Hematopoietic multipotent progenitor cell treated with erythropoietin and hydrocortisone succinate and interleukin-3 and kit ligand, for 4 days (in vitro differentiated cells): ENCODE measurements at places on chromosomes 16 and 17.
A peak's percentile ranks its signal among the peaks of the same experiment; 100 is the strongest.

- DNase-seq = peak; percentile 24
These were observed 1.0 kb downstream of the CSNK2A2 start for GRCh38 chr16:58196898-58197313.

DNA sequence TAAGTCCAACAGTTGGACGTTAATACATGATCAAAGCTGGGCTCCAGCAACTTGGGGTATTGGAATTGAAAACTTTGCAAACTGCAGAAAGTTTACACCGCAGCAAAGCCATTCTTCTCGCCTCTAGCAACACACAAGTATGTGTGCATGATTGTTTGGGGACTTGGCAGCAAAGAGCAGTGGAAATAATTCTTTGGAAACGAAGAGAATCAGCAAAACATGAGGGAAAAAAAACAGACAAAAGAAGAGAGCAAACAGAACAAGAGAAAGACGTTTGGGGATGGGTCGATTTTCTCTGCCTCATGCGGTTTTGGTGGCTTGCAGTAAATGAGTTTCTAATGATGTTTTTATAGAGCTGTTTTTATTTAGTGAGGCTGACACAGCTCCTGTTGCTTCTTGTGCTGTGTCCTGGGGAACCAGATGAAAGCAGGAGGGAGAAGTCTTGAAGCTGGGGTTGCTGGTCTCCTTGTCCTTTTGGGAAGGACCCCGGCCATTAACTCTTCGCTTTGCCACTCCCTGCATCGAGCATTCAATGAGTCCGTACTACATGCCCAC, 502.9 kb downstream of the GRIN2A start:
- DNase-seq = no peak

- no peak for DNase-seq
These were observed 65.9 kb downstream of the VPS35L start for GRCh38 chr16:19621445-19621844.

GRCh38 chr16:56102183-56102686, 89.1 kb upstream of the GNAO1 start:
- DNase-seq = no peak

DNA sequence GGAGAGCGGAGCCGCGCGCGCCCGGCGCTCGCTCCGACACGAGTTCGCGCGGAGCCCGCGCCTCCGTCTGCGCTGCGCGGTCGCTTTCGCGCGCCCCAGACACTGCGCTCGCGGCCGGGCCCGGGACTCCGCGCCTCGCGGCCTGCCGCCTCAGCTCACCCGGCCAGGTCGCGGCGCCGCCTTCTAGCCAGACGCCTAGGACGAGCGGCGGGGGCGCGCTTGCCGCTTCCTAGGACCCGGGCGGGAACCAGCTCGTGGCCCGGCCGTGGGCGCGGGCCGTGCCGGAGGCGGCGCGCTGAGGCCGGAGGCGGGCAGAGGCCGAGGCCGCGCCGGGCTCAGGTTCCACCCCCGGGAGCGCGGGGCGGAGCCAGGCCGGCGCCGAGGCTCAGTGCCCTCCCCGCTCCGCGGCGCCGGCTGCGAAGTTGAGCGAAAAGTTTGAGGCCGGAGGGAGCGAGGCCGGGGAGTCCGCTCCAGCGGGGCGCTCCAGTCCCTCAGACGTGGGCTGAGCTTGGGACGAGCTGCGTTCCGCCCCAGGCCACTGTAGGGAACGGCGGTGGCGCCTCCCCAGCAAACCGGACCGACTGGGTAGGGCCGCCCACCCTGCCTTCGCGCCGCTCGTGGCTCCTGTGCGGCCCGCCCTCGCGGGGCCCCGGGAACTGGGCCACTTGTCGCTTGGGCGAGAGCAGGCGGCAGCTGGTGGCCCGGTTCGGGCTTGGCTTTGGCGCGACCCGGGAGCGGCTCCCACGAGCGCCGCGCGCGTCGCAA, at the start of gene SPHK1:
SPHK1 (plus strand) TSS at position 388 of the 765 bp plus-strand sequence. CDS start 1,036 bp downstream, outside the sequence.
- peak; percentile 91 for DNase-seq

DNA sequence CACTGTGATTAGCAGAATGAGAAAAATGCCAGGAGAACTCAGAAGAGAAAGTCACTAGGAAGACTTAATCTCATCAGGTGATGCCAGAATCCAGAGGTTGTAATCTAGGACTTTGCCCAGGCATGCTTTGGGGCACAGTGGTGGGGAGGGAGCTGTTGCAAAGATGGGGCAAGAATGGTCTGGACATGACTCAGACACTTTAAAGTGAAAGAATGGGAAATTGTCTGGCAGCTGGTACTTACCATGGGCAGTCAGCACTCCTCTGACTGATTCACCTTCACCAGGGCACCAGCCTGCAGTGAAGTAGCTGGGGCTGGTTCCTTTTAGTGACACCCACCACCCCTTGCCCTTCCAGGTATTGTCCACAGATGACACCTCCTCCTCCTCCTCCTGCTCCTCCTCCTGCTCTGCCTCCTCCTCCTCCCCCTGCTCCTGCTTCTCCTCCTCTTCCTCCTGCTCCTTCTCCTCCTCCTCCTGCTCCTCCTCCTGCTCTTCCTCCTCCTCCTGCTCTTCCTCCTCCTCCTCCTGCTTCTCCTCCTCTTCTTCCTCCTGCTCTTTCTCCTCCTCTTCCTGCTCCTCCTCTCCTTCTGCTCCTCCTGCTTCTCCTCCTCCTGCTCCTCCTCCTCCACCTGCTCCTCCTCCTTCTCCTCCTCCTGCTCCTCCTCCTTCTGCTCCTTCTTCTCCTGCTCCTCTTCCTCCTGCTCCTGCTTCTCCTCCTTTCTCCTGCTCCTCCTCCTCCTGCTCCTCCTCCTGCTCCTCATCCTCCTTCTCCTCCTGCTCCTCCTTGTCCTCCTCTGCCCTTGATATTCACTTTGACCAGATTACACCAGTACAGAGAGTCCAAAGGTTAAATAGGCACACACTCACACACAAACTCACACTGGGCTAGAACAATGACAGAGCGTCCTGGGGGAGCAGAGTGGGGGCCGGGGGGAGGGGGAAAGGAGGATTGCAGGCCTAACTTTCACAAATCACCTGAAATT, at the start of gene CHD9NB:
CHD9NB (minus strand) TSS at position 379 of the 983 bp plus-strand sequence. CDS start 8,739 bp downstream, outside the sequence.
- peak; percentile 60 for DNase-seq

GRCh38 chr17:57946798-57947358, 8.3 kb downstream of the CUEDC1 start:
- DNase-seq = peak; percentile 74

DNA sequence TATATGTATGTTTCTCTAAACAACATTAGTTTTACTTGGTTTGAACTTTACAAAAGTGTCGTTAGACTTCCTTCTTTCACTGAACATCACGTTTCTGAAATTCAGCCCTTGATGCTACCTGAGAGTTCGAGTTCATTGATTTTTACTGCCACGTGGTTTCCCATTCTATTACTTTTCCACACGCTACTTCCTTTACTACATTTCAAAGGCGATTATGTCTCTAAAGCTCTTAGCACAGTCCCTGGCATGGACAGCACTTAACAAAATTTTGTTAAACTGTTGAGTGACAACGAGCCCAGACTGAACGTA, 15.9 kb upstream of the ARHGAP17 start:
- DNase-seq = no peak

DNA sequence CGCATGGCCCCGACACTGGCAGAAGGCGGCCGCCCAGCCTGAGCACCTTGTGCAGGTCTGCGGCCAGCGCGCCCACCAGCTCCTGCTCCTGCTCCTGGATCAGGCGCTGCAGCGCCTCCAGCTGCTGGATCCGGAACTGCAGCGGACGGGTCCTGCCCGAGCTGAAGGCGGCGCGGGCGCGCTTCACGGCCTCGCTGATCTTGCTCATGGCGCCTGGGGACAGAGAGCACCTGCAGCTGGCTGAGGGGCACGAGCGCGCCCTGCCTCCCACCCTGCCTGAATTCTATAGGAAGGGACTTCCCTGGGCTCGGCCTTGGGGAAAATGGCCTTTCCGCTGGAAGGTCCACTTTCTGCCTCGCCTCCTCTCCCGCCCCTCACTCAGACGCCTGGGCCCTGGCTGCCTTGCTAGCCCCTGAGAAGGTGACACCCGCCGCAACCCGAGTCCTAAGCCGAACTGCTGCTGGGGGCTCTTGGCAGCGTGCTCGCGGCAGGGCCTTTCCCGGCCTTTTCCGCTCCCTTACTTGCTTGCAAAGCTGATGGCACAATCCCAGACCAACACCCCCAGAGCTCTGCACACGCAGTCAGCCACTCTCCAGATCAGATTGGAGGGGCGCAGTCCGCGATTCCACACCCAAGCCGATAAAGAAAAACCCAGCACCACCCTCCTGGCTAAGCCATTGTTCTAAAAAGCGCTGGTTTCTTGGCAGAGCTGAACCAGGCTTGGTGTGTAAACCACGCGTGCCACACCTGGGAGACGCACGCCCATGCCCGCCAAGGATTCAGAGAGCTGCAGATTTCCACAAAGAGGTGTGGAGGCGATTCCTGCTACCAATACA, 3.0 kb downstream of the ALDH3A1 start:
- DNase-seq = peak; percentile 92

GRCh38 chr16:14963281-14964173, 11.3 kb upstream of the PDXDC1 start:
- DNase-seq = no peak

DNA sequence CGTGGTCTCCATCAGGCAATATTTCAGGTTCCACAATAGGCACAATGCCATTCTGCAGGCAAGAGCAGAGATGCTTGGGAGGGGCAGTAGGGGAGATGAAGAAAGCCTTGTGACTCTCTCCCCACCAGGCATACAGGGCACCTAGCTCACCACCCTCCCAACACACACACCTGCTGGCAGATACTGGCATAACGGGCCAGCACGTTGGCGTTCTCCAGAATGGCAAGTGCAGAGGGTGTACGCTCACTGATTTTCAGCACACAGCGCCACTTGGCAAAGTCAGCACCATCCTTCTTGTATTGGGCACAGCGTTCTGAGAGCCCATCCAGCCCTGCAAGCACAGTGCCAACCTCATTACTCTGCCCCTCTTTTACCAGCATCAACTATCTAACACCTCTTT, 2.2 kb downstream of the ALDOC start:
- no peak for DNase-seq

GRCh38 chr17:13540546-13540945, 61.2 kb downstream of the HS3ST3A1 start:
- DNase-seq = no peak

DNA sequence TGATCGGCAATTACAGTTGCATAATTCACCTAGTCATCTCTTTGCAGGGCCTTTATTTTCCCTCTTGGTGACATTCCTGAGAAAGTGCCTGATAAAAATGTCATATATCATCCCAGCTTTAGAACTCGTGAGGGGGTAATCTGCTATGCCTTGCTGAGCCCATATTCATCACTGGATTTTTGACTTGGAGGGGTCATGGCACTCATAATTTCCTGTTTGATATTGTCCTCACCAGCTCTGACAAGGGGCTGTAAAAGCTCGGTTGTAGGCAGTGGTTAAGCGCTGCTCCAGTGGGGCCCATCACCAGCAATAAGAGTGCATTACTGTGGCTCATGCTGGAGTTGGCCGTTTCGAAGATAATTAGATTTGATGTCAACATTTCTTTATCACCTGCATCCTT, 227.3 kb downstream of the IRX3 start:
- DNase-seq = no peak

- DNase-seq = no peak
These were observed 84.9 kb downstream of the AMFR start for GRCh38 chr16:56340416-56340815.

DNA sequence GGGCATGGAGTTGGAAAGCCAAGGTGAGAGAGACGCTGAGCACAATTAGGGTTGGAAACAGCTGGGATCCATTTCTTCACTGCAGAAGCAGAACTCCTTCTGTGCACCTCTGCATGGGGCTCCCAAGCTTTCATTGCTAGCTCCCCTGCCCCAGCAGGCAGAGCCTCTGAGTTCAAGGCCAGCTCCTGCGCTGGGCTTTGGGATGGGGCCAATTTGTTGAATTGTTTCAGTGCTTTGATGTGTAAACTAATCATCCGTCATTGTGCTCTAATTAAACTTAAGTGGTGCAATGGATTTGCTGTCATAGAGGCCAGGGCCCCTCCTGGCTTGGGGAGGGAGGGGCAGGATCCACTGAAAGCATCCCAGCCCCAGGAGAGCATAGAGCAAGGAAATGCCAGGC, 13.5 kb upstream of the LYRM9 start:
- DNase-seq = no peak

GRCh38 chr16:28193530-28194423, 18.0 kb downstream of the XPO6 start:
- no peak for DNase-seq

- no peak for DNase-seq
These were observed 237.1 kb downstream of the SHISA9 start for GRCh38 chr16:13138528-13138927.

DNA sequence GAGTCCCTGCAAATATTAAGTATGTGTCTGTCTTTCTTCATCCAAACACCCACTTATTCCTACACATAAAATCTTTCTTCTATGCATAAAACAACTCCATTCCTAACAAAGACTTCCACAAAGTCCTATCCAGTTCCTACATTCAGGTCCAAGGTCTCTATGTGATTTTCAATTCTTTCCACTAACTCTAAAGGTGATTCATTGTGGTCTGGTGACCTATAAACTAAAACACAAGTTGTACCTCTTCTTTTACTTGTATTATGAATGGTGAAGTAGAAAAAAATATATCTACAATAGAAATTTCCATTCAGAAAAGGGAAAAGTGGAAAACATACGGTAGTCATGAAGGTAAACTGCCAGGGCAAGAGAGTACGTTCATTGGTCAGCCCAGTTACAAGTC, 56.6 kb downstream of the USP32 start:
- DNase-seq = no peak

DNA sequence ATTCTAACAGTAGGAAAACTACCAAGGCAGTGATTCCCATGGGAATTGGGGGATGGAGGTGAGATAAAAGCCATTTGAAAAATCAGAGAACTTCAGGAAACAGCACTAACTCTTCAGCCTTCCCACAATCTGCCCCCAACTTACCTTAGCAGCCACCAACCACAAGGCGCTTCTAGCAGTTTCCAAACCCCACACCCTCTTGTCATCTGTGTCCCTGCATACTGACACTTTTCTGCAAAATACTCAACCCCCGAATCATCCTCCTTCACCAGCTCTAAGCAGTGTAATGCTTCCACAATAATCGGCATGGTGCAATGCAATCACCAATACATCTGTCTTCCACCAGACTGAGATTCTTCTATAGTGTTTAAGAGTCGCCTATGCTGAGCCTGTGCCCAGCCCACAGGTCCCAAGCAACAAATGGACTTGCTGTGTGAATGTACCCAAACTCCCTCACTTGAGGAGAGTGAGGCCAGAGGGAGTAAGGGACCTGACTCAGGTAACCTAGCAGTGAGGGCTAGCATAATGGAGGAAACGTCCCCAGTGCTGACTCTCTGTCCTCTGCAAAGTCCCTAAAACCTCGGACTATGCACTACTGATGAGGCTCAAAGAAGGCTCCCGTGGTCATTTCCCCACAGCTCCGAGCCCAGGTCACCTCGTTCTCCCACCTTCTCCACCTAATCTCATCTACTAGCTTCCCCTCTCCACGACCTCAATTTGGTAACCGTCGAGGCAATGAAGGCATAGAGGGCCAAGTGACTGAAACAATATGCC, 943 bp downstream of the DYNC1LI2 start:
- DNase-seq = peak; percentile 28

GRCh38 chr17:61875804-61876203, 12.5 kb upstream of the BRIP1 start:
- DNase-seq = no peak

- no peak for DNase-seq
These were observed 37.1 kb downstream of the LCMT1 start for GRCh38 chr16:25148568-25149215.
